ENCODE measurements at places on chromosomes 6 and 20.

DNA sequence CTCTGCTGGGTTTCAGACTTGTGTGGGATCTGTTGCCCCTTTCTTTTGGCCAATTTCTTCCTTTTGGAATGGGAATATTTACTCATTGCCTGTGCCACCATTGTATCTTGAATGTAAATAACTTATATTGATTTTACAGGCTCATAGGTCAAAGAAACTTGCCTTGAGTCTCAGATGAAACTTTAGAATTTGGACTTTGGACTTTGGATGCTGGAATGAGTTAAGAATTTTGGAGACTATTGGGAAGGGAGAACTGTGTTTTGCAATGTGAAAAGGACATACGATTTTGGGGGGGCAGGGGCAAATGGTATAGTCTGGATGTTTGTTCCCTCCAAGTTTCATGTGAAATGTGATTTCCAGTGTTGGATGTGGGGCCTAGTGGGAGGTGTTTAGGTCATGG is 62.6 kb upstream of the TNFRSF21 start:
- no peak for DNase-seq

DNA sequence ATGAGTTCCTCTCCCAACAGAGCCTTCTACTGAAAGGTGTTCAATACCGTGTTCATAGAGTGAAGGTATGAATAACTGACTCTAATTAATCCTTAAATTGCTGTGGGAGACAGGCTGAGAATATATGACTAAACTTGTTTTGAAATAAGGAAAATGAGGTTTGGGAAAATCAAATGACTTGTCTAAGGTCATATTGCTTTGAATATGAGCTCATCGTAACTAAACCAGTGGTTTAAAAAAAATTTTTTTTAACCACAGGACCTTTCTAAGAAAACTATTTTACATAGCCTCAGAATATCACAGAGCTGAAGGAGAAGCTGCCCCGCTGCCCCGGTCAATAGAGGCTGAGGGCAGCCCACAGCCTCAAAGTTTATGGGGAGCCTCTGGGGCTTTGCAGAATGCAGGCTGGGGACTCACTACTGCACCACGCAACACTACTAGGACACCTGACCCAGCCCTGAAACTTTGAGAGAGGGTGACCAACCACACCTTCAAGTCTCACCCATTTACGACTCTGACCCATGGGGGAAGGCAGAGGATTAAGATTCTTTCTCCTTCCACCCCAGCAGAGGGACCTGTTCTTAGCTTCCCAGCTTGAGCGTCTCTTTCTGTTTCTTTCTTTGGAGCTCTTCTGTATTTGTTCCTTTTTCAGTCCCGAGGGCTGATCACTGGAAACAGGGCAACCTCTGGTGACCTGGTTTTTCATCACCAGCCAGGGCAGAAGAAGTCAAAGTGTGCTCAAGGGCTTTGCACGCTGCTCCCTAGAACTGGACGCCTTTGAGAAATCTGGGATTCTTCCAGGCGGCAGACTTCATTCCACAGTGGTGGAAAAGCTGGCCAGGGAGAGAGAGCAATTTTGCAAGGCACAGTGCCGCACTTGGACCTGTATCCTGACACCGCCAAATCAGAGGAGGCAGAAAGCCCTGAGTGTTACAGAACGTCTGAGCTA is 220.2 kb downstream of the ATXN1 start:
- no peak for DNase-seq

GRCh38 chr6:159931112-159931511 is 37.8 kb upstream of the IGF2R start:
- no peak for DNase-seq

- DNase-seq = no peak
Observed at GRCh38 chr6:151325075-151326050, 66.0 kb downstream of the ZBTB2 start.

GRCh38 chr6:3424185-3424927 is 32.5 kb downstream of the SLC22A23 start:
- DNase-seq = no peak

DNA sequence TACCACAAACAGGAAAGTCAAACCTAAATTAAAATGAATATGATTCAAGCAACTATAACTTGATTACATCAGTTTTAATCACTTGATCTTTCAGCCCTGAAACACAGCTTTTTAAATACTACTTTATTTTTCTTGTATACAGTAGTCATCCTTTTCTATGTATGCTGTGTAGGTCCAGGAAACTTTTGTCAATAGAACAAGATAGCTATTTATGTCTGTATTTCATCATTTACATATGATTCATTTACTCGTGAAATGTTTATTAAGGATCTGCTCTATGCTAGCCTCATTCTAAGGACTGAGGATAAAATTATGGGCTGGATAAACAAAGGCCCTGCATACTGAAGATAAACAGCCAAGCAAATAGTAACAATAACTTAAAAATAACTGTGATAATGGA is 930.2 kb downstream of the TFAP2A start:
- DNase-seq = no peak

GRCh38 chr6:117232196-117232595 is 33.2 kb upstream of the VGLL2 start:
- DNase-seq = no peak

GRCh38 chr20:54713727-54714126 is 238.3 kb downstream of the DOK5 start:
- DNase-seq = no peak

DNA sequence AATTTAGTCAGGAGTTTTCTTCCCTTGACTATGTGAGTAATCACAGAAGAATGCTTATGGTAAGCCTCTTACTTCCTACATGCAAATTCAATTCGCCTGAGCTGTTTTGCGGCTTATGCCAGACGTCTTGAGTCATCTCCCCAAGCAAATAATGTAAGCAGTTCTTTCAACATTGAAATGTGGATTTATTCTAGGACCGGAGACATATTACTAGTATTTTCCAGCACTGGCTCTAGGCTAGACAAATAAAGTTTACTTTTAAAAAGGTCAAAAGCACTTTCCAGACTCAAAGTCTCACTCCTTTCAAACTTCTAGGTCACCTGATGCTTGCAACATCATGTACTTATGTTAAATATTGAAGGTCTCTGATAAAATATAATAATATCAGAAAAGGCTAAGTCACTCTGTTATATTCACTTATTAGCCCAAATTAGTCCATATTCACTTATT is 38.1 kb upstream of the NOX3 start:
- DNase-seq = no peak

DNA sequence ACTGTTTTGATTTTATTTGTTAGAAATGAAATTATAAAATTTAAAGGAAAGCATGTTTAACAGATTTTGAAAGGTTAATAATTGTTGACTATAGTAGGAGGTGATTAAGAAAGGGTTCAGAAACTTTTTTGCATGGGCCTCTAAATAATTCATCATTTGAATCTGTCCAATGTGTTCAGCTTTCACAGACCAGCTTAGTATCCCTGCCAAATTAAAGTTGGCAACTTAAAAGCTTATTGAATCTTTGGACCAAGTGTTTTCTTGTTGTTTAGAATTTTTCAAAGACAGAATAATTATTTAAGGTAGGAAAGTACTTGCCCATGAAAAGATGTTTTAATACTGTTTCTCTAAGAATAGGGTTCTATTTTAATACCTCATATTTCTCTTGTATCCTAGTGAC is 466.0 kb downstream of the GJA1 start:
- DNase-seq = no peak

DNA sequence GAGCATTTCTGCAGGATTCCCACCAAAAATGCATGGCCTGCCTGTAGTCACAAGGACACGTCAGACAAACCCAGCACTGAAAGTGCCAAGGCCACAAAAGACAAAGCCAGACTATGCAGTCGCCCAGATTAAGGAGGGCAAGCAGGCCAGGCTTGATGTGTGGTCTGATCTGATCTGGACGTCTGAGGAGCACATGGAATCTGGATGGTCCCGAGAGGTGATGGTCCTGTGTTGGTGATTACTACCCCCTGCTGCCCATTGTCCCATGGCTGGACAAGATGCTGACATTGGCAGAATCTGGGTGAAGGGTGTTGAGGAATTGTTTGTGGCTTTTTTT is 17.1 kb downstream of the NPEPL1 start:
- no peak for DNase-seq

DNA sequence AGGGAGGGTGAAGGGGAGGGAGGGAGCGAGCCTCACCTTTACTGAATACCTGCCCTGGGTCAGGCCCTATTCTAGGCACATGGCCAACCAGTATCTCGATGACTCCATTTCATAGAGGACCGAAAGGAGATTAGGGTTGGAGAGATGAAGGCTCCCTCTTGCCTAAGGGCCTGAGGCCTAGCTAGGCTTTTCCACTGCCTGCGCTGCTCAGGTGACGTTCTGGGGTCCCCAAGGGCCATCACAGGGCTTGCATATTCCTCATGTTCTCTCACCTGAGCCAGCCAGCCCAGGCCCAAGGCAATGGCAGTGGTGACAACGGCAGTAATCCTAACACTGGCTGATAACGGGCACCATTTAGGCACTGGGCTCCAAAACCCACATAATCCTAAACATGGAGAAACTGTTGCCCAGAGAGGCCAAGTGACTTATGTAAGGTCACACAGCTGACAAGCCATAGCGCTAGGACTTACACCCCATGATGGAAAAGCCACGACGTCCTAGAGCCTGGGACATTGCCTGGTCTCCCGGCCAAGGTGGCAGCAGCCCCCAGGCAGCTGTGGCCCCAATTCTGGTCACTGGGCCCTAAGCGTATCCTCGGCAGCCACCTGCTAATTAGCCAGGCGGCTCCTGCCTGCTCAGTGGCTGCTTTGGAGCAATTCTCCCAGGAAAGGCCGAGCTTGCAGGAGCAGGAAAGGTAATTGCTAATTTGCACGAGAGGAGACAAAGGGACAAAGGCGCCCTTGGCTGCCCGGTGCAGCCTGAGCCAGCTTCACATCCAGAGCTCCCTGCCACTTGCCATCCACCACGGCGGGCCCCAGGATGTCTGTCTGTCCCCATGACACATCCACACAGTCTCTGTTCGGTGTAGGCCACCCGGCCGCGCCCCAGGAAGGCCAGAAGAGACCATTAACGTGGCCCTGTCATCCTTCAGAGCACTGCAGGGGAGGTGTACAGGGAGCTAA is 21.5 kb downstream of the NOL4L start:
- DNase-seq = no peak

GRCh38 chr6:137768935-137769334 is 98.1 kb upstream of the TNFAIP3 start:
- DNase-seq = no peak

GRCh38 chr20:23304616-23305015 is 46.0 kb upstream of the NXT1 start:
- no peak for DNase-seq

DNA sequence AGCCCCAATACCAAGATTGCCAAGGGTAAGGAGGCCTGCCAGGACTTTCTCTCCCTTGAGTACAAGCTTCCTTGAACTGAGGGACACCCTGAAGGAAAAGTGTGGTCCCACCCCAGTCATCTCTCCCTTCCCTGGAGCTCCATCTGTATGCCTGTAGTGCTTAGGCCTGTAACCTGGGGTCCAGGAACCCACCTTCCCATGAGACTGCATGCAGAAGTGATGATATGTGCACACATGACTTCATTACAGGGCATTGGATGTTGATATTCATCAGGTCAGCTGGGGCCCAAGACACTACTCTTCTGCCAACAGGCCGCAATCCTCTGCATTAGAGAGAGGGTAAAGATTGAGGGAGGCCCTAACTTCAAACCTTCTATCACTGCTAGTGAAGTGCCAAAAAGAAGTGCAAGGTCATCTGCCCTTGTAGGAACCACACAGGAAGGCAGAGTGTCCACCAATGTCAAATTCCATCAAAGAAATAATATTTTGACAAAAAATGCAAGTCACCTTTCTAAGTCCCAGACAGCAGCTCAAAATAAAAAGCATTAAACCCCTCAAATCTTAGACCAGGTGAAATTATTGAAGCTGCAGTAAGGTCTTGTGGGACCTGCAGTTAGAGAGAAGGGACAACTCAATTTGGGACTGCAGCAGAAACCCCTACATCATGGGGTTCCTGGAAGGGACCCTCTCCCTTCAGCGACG is 5.1 kb downstream of the HLA-F start:
- no peak for DNase-seq

DNA sequence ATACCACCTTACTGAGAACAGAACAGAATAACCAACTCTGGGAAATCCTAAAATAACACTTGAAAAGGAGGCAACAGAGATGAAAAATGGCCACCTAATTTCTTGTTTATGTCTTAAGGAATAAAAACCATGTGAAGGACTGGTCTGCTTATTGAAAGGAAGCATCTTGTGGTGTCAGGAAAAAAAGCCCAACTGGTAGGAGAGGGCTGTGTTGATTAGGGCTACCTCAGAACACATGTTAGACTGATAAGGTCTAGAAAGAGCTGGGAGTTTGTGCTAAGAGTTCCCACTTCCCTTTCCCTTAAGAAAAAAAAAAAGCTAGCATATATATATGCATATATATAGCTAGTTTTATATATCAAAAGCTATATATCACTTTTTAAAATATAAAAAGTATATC is 425.3 kb upstream of the BTBD3 start:
- DNase-seq = no peak

- DNase-seq = no peak
Observed at GRCh38 chr6:45377043-45377553, 636 bp downstream of the SUPT3H start.

DNA sequence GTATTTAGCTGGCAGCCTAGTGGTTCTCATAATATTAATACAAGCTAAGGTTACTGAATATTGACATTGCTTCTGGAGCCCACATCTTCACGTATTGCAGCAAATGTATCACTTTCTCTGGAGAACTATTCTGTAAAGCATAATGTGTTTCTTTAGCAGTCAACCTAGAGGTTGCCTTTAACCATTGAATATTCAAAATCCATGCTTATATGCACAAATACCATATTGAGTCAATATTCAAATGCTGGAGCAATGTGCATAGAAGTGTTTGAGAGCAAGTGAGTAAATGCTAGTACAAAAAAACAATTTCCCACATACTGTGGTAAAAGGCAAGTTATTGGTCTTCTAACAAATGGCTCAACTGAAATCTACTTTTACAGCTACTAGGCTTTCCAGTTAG is 231.8 kb downstream of the TRDN start:
- DNase-seq = no peak

GRCh38 chr20:45012682-45013302 is 46.5 kb downstream of the STK4 start:
- DNase-seq = no peak

- DNase-seq = no peak
Observed at GRCh38 chr6:158040051-158040803, 58.6 kb downstream of the SYNJ2 start.

DNA sequence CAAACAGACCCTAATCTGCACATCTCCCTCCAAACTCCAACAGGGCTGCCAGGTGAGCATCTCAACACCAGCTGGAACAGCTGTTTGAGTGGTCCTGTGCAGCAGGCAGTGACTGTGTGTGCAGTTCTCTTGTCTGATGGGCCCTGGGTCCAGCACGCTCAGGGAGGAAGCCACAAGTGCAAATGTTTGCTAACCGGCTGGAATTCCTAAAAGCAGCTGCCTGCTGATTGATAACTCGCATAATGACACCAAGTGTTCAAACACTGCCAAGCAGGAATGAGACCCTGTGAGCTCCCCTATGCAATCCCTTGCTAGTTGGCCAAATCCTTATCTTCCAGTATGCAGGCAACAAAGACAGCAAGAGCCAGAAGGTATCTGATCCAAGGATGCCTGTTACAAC is 650.6 kb downstream of the CBLN4 start:
- no peak for DNase-seq

Data from hypothalamus (tissue), 51 donors.